ENCODE measurements at places on chromosomes 7 and 10.

- DNase-seq = no peak
These were observed 163.3 kb downstream of the STK31 start for GRCh38 chr7:23873306-23873705.

DNA sequence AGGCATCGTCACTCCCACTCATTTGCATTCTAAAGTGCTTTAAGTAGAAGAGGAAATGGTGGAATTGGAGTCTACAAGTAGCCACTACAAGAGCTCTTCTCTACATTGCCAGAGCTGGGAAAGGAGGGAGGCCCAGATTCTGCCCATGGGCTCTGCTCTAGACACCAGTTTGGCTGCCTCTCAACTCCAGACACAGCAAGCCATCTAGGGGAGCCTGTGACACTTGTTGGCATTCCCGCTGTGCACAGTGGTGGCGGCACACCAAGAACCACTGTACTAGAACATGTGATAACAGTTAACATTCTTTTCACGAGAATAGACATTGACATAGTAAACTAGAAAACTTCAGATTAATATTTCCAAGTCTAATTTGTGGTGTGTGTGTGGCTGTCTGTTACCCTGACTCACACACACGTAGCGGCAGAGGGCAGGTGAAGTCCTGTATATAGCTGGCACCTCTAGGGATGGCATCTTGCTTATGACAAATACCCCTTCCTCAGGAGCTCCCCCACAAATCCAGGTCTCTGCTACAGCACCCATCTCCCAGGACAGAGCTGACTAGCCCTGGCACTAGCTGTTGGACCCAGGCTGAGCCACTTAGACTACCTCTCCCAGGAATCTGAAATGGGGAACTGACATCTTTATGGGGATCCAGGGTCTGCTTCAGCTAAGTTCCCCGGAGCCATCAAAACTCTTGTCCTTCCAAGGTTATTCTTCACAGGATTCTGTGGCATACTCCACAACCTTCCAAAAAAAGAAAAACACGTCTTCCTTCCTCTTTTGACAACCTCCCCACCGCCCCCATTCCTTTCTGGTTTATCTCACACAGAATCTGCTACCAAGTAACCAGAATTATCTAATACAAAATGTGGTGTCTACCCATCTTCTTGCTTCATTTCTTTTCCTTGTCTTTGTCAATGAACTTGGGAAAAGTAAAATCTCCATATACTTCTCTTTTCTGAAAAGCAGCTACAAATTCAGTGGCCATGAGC is 54.7 kb upstream of the MRLN start:
- no peak for DNase-seq

DNA sequence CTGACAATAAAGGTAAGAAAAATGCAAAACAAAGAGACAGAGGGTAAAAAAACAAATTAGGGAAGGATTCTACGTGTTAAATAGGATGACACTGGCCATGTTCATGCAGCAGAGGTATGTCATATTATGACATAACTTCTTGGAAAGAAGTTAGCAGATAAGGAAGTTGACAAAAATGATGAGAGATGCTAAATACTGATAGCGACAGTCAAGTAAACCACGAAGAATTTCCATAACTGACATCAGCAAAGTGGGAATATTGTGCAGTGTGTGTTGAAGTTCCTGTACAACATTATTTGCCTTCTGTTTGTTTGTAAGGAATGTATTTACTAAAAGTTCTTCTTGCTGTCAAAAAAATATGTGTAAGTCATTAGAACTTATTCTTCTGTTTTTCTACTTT is 29.5 kb downstream of the MDH2 start:
- no peak for DNase-seq

- DNase-seq = no peak
These were observed 72.5 kb downstream of the C10orf90 start for GRCh38 chr10:126598009-126598408.

GRCh38 chr7:9200626-9201025 is 767.2 kb downstream of the NXPH1 start:
- DNase-seq = no peak

DNA sequence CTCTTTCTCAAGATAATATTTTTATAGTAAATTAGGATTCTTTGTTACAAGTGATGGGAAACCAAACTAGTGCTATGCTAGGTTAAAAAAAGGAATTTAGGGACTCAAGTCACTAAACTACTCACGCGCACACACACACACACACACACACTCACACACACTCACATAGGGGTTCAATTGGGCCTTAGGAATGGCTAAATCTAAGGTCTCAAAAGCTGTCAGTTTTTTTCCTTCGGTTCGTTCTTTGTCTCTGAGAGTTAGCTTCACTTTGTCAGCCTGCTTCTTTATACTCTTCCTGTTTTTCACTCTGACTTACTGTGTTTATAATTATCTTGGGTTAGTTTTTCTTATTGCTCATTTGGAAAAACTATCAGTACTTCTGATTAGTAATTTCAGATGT is 138.9 kb downstream of the ADK start:
- no peak for DNase-seq

All from stimulated activated CD4-positive, alpha-beta T cell treated with anti-CD3 and anti-CD28 coated beads, Interleukin-4, amount 100 ng/mL, for 24 hours (primary cell).